ENCODE measurements at places on chromosomes 3 and 15. TPM values are rescaled to one million over a fixed set of nuclear protein-coding genes. Genes with fewer than 3 reads are reported as not detected.

Gene BCHE
- 3.8 TPM for total RNA-seq

Gene MKRN2OS
- total RNA-seq, result not detected

Gene PLAAT1
- total RNA-seq, result 0.98 TPM

Gene GUCA1C
- total RNA-seq, result not detected

Gene CXCR6
- not detected for total RNA-seq

Data from vein endothelial cell (primary cell).